ENCODE measurements at places on chromosomes 7 and 10. TPM values are rescaled to one million over a fixed set of nuclear protein-coding genes. Genes with fewer than 3 reads are reported as not detected.

GRCh38 chr7:80127412-80128160, 7.0 kb upstream of the GNAI1 start:
- H3K27me3 ChIP-seq = peaks cover 10% of the 10 kb centered on the region
- H3K4me1 ChIP-seq = peaks cover 2% of the 10 kb centered on the region
- peak overlapping the region; percentile 25 for H3K4me3 ChIP-seq
- H3K27ac ChIP-seq = peak overlapping the region; percentile 32
- H3K36me3 ChIP-seq = no peaks in the 10 kb centered on the region
- DNase-seq = peak; percentile 77

GRCh38 chr7:92872701-92873100, 36.3 kb upstream of the CDK6 start:
- DNase-seq = no peak
- no peak overlapping the region for H3K27ac ChIP-seq
- no peaks in the 10 kb centered on the region for H3K27me3 ChIP-seq
- H3K4me3 ChIP-seq = no peak overlapping the region

DNA sequence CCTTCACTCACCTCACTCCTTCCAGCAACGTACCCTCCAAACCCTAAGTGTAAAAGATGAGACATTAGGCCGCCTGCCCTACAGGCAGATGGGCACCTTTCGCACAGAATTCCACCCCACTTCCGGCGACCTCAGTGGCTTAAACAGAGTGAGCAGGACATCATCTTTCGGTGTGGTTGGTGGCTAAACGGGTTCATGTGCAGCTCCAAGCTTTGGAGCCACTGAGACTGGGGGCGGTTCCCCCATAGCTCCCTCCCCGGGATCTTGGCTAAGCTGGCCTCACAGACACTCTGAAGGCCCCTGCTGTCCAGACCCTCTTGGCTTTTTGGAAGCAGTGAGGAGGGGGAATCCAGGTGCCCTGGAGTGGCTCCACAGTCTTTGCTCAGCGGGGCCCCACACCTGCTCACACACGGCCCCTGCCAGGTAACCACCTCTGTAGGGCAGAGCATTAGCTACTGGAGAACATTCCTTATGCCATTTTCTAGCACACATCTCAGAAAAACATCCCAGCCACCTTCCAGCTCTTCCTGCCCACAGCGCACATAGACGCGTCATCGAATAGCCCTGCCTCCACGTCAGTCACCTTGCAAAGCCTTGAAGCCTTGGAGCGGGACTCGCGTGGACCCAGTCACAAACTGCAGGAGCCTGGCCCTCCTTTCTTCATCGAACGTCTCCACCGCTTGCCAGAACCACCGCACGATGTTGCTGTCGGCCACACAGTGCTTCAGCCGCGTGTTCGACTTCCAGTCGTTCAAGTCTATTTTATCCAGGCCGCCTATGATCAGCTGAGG, 108.8 kb downstream of the SMURF1 start:
- no peak for DNase-seq
- no peak overlapping the region for H3K4me3 ChIP-seq
- peaks cover 89% of the 10 kb centered on the region for H3K36me3 ChIP-seq
- no peak overlapping the region for H3K27ac ChIP-seq

- no peak overlapping the region for H3K27ac ChIP-seq
- H3K27me3 ChIP-seq = no peaks in the 10 kb centered on the region
- peaks cover 9% of the 10 kb centered on the region for H3K4me1 ChIP-seq
- DNase-seq = peak; percentile 38
- no peak overlapping the region for H3K4me3 ChIP-seq
- H3K36me3 ChIP-seq = no peaks in the 10 kb centered on the region
Measured at GRCh38 chr10:79405995-79406515, 39.4 kb downstream of the ZCCHC24 start.

Gene PITX3
- 0.16 TPM for total RNA-seq

GRCh38 chr7:147535701-147536111, 1054.9 kb upstream of the C7orf33 start:
- H3K4me1 ChIP-seq = no peaks in the 10 kb centered on the region
- DNase-seq = no peak
- H3K27me3 ChIP-seq = no peaks in the 10 kb centered on the region
- H3K27ac ChIP-seq = no peak overlapping the region
- no peak overlapping the region for H3K4me3 ChIP-seq

GRCh38 chr7:77802557-77803405, 4.2 kb downstream of the PHTF2 start:
- no peak overlapping the region for H3K4me3 ChIP-seq
- H3K36me3 ChIP-seq = no peaks in the 10 kb centered on the region
- no peak overlapping the region for H3K27ac ChIP-seq
- DNase-seq = no peak

DNA sequence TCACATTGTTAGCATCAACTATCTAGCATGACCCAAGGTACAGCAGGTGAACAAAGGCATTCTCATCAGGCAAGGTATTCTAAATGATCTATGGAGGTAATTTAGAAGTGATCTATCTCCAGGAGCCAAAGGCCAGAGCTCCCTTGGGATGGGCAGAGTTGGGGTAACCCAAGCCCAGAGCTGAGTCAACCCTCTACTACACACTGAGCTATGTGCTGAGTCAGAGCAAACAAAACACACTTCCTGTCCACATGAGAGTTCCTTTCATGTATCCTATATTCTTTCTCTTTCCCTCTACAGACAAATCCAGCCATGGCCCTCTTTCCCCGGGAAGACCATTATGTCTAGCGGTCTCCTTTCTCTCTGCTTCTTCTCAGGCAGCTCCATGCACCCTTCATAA, 68.2 kb upstream of the AGK start:
- no peaks in the 10 kb centered on the region for H3K27me3 ChIP-seq
- no peak overlapping the region for H3K27ac ChIP-seq
- H3K36me3 ChIP-seq = no peaks in the 10 kb centered on the region

Gene NUTM2A
- 1.5 TPM for total RNA-seq

DNA sequence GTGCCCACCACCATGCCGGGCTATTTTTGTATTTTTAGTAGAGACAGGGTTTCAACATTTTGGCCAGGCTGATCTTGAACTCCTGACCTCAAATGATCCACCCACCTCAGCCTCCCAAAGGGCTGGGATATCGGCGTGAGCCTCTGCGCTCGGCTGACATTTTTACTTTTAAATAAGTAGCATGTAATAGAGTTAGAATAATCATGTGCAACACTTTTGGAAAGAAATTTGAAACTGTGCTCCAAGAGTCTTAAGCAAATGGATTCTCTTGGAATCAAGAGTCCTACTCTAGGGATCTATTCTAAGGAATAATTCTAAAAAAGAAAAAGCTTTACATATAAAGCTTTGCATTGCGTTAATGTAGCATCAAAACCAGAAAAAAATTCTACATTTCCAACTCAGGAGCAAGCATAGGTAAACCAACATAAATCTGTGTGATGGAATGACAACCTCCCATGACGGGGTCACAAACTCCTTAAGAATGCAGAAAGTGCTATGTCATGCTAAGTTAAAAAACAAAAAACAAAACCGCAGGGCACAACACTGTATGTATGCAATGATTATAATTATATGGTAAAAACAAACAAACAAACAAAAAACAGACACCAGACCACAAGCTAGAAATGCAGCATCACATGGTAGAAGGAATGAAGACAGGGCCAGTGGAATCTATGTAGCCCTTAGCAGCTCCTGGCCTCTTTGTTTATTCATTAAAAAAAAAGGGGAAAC, 98.7 kb downstream of the RNF216 start:
- no peak overlapping the region for H3K4me3 ChIP-seq
- H3K4me1 ChIP-seq = peaks cover 16% of the 10 kb centered on the region
- H3K27me3 ChIP-seq = no peaks in the 10 kb centered on the region
- peaks cover 32% of the 10 kb centered on the region for H3K36me3 ChIP-seq
- H3K27ac ChIP-seq = no peak overlapping the region
- DNase-seq = no peak

DNA sequence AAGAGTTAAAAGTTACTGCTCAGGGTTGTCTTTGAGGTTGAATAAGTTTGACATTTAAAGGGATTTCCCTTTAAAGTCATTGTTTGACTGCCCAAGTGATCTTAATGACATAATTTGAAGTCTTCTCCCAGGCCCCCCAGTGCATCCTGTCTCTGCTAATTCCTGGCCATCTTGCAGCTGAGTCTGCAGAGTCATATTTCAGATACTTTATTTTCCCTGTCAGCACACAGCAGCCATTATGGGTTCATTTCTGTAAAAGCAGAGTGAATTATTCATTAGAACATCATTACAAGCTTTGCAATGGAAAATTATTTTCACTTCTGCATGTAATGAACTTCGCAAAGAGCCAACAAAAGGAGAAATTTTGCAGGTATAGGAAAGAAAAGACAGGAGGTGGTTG, 536.6 kb downstream of the GALNT17 start:
- no peak for DNase-seq
- H3K4me1 ChIP-seq = no peaks in the 10 kb centered on the region
- no peak overlapping the region for H3K27ac ChIP-seq
- no peak overlapping the region for H3K4me3 ChIP-seq

Gene ANKRD2
- total RNA-seq = not detected

Gene DPYSL4
- 13.5 TPM for total RNA-seq

DNA sequence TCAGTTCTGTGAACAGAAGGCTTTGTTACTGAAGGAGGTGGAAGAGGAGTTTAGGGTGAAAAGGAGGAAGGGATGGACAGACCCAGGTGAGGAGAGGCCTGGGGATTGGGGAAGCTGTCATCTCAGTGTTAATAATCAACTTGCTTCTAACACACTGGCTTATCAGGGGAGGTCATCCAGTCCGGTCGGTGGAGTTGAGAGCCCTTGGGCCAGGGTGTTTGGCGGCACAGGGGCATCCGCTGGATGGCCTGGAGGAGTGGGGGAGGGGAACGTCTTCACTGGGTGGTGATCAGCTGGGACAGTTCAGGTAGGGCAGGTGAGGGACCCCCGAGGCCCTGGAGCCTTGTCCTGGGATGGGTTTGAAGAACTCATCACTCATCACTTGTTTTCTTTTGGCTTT, 33.9 kb downstream of the SHH start:
- peak; percentile 46 for DNase-seq
- H3K36me3 ChIP-seq = peaks cover 85% of the 10 kb centered on the region
- H3K4me1 ChIP-seq = no peaks in the 10 kb centered on the region
- no peaks in the 10 kb centered on the region for H3K27me3 ChIP-seq
- H3K4me3 ChIP-seq = no peak overlapping the region
- no peak overlapping the region for H3K27ac ChIP-seq

Gene LRIT1
- 0.11 TPM for total RNA-seq

Gene DYNC1I1
- total RNA-seq = 23.1 TPM

DNA sequence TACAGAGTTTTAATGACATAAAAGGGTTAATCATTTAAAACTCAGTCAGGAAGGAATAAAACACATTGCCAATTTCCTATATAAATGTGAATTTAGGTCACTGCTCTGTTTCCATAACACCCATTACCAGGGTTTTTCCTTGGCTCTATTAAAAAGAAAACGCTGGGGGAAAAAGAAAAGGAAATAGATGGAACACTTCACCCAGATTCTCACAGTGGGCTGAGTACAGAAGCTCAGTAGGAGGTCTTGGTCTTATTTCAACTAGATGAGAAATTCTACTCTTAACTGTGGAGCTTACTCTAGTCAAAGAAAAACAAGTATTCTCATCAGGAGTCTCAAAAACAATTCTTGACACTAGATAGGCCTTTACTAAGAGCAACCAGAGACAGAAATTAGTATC, 36.5 kb downstream of the GLUD1 start:
- H3K36me3 ChIP-seq = peaks cover 71% of the 10 kb centered on the region
- no peaks in the 10 kb centered on the region for H3K4me1 ChIP-seq
- no peak overlapping the region for H3K27ac ChIP-seq
- no peaks in the 10 kb centered on the region for H3K27me3 ChIP-seq

DNA sequence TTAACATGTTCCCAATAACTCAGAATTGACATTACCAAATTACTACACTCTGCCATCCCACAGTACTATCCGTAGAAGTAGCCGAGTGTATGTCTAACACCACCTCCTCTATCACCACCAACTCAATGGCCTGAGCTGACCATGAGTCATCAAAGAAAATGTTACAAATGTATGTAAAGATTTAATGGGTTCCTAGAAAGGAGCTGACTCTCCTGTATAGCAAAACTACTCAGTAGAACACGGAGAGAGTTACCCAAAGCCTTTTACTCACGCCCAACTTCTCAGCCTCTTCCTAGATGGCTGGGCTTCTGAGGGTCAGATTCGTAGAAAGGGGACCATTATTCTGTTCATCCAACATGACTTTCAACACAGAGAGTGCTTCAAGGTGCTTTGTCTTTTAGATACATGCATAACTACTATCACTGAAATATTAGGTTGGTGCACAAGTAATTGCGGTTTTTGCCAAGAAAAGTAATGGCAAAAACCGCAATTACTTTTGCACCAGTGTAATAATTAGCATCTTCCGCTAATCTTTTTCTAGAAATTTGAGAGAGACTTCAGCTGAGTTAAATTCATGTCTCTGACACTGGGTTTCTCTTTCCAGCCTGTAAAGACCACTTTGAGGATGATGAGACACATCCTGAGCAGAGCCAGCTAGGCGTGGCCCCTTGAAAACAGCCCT, 24.0 kb upstream of the NANOS1 start:
- no peaks in the 10 kb centered on the region for H3K27me3 ChIP-seq
- no peak overlapping the region for H3K27ac ChIP-seq
- DNase-seq = no peak
- H3K36me3 ChIP-seq = no peaks in the 10 kb centered on the region
- H3K4me3 ChIP-seq = no peak overlapping the region

- H3K4me1 ChIP-seq = no peaks in the 10 kb centered on the region
- DNase-seq = no peak
- H3K4me3 ChIP-seq = no peak overlapping the region
- H3K27ac ChIP-seq = no peak overlapping the region
Measured at GRCh38 chr7:69052447-69052846, 545.8 kb upstream of the AUTS2 start.

Gene ZNF804B
- 0.14 TPM for total RNA-seq

DNA sequence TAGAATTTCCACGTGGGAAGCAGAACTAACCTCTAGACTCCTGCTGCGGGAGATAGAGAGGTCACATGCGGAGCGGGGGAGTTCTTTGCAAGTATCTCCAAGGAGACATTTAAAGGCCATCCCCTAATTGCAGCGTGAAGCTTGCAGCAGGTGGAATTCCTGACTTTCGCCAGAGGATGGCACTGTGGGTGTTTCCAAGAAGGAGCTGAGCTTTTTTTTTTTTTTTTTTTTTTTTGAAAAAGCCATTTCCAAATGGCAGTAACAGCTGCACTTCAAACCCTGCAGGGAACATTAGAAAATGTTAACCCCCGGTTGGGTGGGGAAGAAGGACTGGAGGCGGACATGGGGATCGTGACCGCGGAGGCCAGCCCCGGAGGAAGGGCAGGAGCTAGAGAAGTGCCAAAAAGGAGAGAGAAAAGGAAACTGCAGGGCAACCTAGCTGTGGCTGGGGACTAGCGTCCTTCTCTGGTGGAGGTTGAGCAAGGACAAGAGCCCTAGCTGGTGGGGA, 487.7 kb downstream of the TYW1 start:
- H3K27ac ChIP-seq = no peak overlapping the region
- H3K36me3 ChIP-seq = no peaks in the 10 kb centered on the region
- no peaks in the 10 kb centered on the region for H3K27me3 ChIP-seq
- H3K4me1 ChIP-seq = no peaks in the 10 kb centered on the region
- peak; percentile 92 for DNase-seq
- H3K4me3 ChIP-seq = peak overlapping the region; percentile 36

GRCh38 chr7:12210179-12211053, 678 bp upstream of the TMEM106B start:
- no peak overlapping the region for H3K27ac ChIP-seq
- peak overlapping the region; percentile 94 for H3K4me3 ChIP-seq
- H3K27me3 ChIP-seq = no peaks in the 10 kb centered on the region
- no peak for DNase-seq
- peaks cover 9% of the 10 kb centered on the region for H3K36me3 ChIP-seq
- H3K4me1 ChIP-seq = peaks cover 4% of the 10 kb centered on the region

- H3K27ac ChIP-seq = no peak overlapping the region
- H3K27me3 ChIP-seq = no peaks in the 10 kb centered on the region
- H3K4me3 ChIP-seq = no peak overlapping the region
- H3K36me3 ChIP-seq = no peaks in the 10 kb centered on the region
- no peaks in the 10 kb centered on the region for H3K4me1 ChIP-seq
Measured at GRCh38 chr7:52355053-52355452, 680.4 kb upstream of the POM121L12 start.

Gene PDE1C
- total RNA-seq = 0.60 TPM
